ENCODE measurements at places on chromosomes 5 and 9. TPM values are rescaled to one million over a fixed set of nuclear protein-coding genes. Genes with fewer than 3 reads are reported as not detected.

The NPDC1 gene
- 71.1 TPM for total RNA-seq

The SPATA31A3 gene
- not detected for total RNA-seq

The ADGRD2 gene
- not detected for total RNA-seq

The SPATA6L gene
- 0.94 TPM for total RNA-seq

The HNRNPH1 gene
- total RNA-seq: 275 TPM

The MEIKIN gene
- total RNA-seq: not detected

The FYB1 gene
- total RNA-seq: not detected

The TAF1L gene
- not detected for total RNA-seq

The CDC20B gene
- not detected for total RNA-seq

The KCNN2 gene
- total RNA-seq: 1.6 TPM

The P4HA2 gene
- 51.8 TPM for total RNA-seq

The WNT8A gene
- total RNA-seq: not detected

The PCDHB5 gene
- 0.47 TPM for total RNA-seq

Data from mammary microvascular endothelial cell (primary cell).